ENCODE measurements at places on chromosomes 12 and 14.
A peak's percentile ranks its signal among the peaks of the same experiment; 100 is the strongest.

GRCh38 chr12:92144631-92145480 lies 790 bp downstream of the BTG1 start:
- peak; percentile 55 for DNase-seq

DNA sequence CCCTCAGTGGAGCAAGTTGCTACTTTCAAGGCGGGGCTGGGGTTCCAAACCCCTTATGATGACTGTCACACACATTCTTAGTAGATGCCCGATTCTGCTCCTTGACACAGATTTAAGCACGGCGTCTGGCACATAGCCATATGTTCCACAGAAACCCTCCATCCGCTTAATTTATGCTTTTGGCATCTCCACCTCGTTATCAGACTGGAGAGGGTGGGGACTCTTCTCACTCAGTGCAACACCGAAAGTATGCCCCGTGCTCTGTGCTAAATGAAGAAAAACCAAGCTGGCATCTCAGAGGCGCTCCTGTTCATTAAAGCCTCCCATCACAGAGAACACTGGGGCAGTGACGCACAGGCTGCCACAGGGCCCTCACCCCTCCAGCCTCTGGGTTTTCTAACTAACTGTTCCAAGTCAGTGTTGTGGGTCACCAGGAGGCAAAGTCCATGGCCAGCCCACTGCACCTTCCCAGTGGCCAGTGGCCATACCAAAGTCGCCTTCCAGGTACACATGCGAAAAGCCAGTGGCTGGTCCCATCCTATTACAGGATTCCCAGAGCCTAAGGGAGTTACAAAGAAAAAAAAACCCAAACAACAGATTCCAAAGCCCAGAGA lies 27.3 kb downstream of the CCDC88C start:
- DNase-seq, result peak; percentile 20

GRCh38 chr12:129069886-129070285 lies 216.6 kb downstream of the GLT1D1 start:
- no peak for DNase-seq

DNA sequence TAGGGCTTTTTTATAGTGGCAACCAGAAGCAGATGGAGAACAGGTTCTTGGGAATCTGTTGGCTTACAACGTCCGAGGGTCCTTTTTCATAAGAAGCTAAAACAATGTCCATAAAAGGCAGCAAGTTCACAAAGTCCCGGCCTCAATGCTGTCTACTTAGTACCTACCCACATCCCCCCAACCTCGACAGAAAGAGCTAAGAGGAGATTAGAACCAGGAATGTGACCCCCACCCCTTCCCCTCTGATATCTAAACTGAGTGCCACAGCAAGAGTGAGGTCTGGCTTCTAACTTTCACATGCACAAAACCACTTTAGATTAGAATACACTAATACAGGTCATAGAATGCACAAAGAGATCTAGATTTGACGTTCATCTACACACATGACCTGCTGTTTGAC lies 4.5 kb downstream of the DPF3 start:
- DNase-seq, result no peak

DNA sequence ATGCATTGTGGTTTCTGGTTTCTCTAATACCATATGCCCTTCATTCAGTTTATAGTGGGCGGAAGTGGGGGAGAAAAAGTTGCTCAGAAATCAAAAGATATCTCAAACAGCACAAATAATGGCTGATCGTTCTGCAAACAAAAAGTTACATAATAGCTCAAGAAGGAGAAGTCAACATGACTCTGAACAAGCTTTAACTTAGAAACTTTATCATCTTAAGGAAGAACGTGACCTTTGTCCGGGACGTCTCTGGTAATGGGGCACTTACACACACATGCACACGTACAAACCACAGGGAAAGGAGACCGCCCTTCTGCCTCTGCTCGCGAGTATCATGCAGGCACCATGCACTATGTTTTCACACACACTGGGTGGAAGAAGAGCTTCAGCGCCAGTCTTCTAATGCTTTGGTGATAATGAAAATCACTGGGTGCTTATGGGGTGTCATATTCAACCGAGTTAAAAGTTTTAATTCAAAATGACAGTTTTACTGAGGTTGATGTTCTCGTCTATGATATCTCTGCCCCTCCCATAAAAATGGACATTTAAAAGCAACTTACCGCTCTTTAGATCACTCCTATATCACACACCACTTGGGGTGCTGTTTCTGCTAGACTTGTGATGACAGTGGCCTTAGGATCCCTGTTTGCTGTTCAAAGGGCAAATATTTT lies 4.7 kb downstream of the FOS start:
- DNase-seq, result no peak

GRCh38 chr14:102220031-102220430 lies 80.3 kb downstream of the WDR20 start:
- no peak for DNase-seq

GRCh38 chr12:46786774-46787173 lies 39.0 kb downstream of the SLC38A4 start:
- no peak for DNase-seq

DNA sequence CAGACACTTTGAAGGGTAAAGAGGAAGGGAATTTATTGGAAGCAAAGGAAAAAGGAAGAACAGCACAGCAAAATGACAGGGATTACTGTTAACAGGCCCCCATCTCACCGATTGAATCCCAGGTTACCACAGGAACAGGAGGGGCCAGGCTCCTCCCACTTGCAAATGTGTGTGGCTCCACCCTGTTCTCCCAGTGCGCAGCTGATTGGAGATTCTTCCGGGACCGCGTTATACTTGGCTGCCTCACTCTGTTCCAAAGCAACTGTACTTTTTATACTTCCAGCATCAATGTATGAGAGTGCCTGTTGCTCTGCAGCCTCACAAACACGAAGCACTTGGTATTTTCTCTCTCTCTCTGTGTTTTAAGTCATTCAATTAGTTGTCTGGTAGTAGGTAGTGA lies 273.6 kb upstream of the MDGA2 start:
- DNase-seq, result no peak

DNA sequence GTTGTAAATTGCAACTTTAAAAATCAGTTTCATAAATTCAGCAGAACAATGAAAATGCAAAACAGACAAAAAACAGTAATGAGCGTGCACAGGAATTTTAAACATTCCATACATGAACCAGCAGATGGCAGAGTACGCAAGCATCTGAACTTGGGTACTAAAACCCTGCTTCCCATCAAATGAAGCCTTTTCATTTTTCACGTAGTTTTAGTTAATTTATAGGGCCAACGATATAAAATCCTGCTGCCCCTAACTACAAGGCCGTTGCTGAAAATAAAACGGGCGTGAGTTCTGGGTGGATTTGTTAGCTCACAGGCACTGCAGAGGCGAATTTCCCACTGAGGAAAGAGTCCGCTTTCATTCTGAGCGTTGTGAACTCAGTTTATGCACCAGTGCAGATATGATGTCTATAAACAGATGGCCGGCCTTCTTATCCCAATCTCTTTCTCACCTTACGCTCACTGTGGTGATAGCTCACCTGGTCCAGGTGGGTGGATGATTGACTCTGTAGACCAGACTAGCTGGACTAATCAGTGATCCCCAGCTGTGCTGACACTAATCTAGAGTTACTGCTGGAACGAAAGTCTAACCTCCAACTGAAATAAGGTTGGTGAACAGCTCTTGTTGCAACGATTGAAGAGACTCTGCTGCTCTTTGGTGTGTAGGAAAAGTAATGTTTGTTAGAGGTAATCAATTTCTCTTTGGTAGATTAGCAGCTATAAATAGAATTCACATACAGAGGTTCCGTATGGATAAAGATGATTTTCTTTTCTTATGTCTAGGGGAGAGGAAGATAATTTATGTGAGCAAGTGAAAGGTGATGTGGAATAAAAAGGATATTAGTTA lies 89.2 kb downstream of the PDZRN4 start:
- DNase-seq, result peak; percentile 42

DNA sequence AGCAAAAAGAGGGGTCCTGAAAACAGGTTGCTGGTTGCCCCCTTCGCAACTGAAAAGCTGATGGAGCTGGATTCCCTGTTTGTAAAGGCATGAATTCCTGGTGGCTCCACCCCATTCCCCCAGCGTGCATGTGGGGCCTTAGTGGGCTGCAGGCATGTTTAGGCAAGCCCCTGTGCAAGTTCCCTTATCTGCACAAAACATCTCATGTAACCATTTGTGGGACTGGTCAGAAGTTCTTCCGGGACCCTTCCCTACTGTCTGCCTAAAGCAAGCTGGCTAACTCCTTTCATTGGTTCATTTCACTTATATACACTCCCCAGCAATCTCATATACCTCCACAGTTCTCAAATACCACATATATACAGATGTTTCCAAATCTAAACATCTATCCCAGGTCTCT lies 24.0 kb upstream of the HIGD1C start:
- no peak for DNase-seq
